Hippocampal formation (tissue), 2 donors: ENCODE measurements at places on chromosomes 5 and 9.

DNA sequence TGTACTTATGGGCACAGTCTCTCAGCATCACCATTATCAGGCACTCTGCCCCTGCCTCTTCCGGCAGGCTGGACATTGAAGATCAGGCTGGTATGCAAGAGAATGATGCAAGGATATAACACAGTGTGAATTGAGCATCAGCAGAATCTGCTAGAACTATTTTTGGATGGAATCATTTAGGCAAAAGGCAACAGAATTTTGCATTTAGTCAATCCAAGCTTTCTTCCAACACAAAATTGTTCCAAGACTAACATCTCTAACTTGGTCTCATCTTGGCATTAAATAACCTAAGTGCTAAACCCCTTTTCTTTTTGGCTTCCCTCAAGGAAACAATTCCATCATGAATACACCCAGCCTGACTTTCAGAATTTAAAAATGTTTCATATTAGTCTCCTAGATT, 339.9 kb downstream of the PRELID2 start:
- DNase-seq, result no peak

DNA sequence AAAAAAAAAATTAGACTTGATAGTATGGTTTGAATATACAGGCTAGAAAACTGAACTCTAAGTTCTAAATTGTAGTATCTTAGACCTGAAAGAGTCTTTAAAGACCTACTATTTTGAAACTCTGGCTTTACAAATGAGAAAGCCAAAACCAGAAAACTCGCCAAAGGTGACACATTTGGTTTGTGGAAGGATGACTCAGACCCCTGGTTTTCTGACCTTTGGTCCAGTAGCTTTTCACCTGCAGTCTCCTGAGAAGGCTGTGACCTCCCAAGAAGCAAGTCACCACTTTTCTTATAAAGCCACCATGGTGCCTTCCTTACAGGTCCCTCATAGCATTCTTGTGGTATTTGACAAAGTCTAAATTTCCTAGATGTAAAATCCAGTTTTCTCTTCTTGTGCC, 102.1 kb upstream of the CEP78 start:
- DNase-seq, result no peak

- no peak for DNase-seq
Measured at GRCh38 chr9:18566121-18566520, 92.2 kb downstream of the ADAMTSL1 start.

- no peak for DNase-seq
Measured at GRCh38 chr9:6272229-6272598, 56.0 kb upstream of the TPD52L3 start.

DNA sequence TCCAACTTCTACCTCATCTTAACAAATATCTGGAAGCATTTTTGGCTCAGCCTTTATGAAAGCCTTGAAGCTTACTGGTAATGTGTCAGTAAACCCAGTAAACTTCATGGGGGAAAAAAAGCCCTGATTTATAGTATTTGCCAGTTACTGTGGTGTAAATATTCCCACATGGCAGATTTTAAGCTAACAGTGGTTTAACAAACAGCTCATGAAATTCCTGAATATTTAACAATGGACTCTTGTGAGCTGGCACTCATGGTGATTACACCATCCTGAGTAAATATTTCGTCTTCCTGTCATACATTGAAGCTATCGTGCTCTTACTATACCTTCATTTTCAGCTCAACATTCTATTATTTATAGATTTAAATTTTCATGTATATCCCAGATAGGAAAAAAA, 57.0 kb upstream of the ACOT12 start:
- DNase-seq, result no peak
